ENCODE measurements at places on chromosomes 3 and 15.

DNA sequence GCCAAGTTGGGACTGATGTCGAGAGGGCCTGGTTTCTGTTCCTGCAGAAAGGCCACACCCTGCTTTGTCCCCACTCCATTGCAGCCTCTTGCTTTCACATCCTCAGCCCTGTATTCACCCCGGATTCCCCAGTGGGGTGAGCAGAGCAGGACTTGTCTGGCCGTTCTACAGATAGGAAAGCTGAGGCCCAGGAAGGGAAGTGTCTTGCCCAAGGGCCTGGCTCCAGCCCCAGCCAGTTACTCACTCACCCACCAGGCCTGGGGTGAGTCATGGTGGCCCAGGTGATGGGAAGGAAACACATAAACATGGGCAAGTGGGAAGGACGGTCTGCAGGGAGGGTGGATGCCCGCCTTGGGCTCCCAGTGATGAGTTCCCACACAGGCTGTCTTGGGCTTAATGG is 6.1 kb upstream of the DUSP7 start:
- no peak for DNase-seq

GRCh38 chr15:88376574-88377174 is 90.5 kb downstream of the MRPL46 start:
- no peak for DNase-seq

GRCh38 chr15:94047566-94047965 is 183.8 kb upstream of the MCTP2 start:
- no peak for DNase-seq

DNA sequence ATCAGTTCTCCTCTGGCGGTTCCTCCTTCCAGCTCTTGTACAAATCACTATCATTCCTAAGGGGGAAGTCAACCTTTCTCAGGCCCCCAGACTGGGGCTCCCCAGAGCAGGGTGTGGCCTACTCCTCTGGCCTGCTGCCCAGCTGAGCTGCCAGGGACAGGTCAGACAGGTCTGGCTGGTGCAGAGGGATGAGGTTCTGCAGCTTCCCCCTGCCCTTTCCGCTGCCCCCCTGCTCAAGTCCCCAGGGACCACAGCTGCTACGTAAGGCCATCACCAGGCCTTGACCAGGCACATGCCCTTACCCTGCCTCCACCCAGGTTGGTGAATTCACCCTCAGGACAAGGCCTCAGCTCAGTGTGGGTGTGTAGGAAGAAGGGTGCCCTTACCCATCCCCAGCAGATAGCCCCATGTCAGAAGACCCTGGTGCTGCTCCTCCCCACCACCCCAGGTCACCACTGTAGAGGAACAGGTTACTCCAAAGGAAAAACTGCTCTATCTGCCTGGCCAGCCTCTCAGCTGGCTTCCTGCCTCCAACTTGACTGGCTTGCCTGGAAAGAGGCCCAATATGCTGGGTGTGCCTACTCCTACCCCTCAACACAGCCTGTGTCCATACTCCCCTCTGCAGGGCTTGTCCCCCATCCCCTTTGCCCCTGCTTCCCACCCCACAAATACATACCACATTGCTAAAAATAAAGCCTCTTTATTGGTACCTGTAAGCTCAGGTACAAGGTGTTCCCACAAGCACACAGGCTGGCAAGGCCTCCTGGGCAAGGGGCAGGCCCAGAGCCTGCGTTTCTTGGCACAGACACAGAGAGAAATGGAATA is 12.0 kb downstream of the CSRNP1 start:
- no peak for DNase-seq

GRCh38 chr15:59924812-59925522 is 79.1 kb upstream of the FOXB1 start:
- no peak for DNase-seq

- DNase-seq, result no peak
These were observed 156.2 kb downstream of the ADAMTSL3 start for GRCh38 chr15:83810110-83810509.

DNA sequence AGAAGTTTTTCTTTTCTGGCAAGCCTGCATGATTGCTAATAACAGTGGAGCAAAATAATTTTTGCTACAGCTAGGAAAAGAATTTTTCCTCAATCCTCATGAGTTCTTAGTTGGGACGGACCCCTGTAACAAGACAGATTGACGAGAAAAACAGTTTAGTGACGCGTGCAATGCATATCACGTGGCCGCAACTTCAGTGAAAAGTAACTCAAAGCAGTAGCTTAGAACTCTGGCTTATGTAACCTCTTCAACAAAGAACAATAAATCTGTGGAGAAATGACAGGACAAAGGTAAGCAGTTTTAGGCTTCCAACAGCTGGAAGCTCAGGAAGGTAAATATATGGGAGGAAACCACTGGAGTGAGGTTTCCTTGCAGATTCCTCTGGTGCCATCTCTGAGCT is 19.7 kb downstream of the FAM107A start:
- no peak for DNase-seq

DNA sequence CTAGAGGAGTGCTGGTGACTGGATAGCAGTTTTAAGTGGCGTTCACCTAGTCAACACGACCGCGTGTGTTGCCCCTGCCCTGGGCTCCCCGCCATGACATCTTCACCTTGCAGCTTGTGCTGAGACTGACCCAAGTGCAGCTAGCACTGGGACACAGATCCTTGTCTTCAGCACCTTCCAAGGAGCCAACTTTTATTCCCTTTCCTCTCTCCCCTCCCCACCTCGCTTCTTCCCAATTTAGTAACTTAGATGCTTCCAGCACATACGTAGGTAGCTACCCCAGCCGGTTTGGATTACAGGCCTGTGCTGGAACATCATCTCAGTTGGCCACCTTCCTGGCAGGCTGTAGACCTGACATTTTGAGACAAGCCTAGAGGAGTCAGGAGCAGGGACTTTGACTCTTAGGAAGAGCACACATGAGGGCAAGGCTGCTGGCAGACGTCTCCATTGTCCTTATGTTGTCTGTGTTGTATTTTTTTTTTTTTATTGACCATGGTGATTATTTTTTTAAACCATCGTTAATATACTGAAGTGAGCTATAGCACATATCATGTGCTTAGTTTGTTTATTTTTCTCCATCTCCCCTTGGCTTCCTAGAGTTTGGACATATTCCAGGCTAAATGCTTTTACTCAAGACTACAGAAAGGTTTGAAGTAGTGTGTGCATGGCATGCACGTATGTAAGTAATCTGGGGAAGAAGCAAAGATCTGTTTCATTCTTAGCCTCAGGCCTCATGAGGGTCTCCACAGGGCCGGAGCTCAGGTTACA is 61.1 kb downstream of the AAGAB start:
- no peak for DNase-seq

Measured in stimulated activated CD4-positive, alpha-beta T cell treated with anti-CD3 and anti-CD28 coated beads, Interleukin-1b, Interleukin-23, amount 100 ng/mL, for 1 hour (primary cell).